Kidney glomerular epithelial cell (primary cell): ENCODE measurements at places on chromosomes 11 and 22.

GRCh38 chr22:35230417-35230816 is 26.9 kb upstream of the HMGXB4 start:
- DNase-seq, result no peak

- peak; percentile 70 for DNase-seq
Observed at GRCh38 chr22:40898850-40899357, 37.0 kb upstream of the DNAJB7 start.

GRCh38 chr22:37370306-37370979 is 56.8 kb downstream of the ELFN2 start:
- DNase-seq, result no peak

- no peak for DNase-seq
Observed at GRCh38 chr11:76788661-76789442, 5.7 kb downstream of the TSKU start.

DNA sequence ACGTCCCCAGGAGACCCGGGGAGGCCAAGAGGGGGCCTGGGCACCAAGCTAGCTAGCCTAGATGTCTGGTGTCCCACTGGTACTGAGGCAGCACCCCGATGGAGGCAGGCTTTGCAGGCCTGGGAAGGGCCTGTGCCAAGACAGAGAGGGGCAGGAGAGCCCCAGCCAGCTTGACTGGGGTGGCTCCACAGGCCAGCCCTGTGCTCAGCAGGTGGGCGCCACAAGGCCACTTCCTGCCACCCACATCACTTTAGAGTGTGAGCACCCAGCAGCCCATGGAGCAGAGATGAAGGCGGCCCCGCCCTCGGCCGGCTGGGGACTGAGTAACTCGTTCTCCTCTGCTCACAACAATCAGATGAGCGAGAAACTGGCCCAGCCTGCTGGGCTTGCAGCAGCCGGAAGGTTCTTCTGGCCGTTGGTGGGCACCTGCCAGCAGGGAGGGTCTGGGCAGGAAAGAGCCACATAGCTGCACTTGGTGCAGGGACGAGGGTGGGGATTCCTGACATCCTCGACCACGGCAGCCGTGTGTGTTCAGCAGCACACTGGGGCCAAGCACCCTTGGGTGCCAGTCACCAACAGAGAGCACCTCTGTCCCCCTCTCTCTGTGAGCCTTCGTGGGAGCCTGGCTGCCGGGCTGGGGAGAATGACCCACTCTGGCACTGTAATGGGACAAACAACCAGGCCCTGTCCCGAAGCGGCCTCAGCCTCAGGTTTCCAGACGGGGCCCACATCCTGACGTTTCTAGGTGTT is 7.6 kb downstream of the OSBPL5 start:
- no peak for DNase-seq

DNA sequence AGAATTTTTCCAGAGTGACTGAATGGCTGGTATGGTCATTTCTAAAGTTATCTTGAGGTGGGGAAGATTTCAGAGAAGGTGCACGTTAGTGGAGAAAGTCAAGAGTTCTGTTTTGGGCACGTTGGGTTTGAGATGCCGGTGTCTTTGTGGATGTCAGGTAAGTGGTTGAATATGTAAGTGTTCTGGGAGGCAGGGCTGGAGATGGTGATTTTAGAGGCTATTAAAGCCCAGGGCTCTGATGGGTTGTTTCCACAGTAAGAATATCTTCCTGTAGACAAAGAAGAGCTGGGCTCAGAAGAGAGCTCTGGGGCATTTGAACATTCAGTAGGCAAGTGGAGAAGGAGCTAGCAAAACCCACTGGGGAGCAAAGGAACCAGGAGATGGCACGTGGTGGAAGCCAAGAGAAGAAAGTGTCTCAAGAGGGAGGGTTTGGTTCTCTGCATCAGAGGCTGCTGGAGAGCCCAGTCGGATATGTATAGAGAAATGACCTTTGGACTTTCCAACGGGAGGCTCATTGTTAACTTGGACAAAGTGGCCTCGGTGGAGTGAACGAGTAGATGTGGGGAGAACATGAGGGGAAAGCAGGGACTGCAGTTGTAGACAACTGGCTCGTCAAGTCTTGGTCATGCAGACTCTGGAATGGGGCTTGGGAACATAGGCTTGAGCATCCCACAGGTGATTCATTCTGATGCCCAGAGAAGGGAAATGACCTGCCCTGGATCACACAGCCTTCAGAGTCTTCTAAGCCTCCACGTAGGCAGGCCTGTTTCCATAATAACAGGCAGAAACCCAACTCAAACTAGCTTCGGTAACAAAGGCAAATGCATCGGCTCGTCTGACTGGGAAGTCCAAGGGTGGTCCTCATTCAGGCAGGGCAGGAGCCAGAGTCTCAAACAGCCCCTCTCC is 98.4 kb upstream of the PARVA start:
- DNase-seq, result no peak

GRCh38 chr22:22870577-22871404 is 16.8 kb upstream of the IGLL5 start:
- no peak for DNase-seq

DNA sequence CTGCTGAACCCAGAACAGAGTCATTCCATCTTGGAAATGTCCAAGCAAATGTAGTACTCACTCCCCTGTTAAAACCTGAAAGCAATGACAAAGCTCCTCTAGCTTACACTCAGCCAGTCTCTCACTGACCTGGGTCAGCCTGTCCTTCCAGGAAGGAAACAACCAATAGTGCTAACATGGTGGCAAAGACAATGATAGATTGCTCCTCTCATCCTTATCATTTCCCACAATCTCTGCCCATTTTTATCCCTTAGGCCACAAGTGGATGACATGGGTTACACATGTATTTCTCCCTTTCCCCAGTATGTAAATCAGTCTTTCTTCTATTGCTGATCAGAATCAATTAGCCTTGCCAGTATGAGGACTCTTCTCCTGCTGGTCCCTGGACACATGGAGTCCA is 154.6 kb upstream of the SESN3 start:
- DNase-seq, result no peak

- no peak for DNase-seq
Observed at GRCh38 chr11:111439901-111440300, 60.8 kb upstream of the POU2AF1 start.

DNA sequence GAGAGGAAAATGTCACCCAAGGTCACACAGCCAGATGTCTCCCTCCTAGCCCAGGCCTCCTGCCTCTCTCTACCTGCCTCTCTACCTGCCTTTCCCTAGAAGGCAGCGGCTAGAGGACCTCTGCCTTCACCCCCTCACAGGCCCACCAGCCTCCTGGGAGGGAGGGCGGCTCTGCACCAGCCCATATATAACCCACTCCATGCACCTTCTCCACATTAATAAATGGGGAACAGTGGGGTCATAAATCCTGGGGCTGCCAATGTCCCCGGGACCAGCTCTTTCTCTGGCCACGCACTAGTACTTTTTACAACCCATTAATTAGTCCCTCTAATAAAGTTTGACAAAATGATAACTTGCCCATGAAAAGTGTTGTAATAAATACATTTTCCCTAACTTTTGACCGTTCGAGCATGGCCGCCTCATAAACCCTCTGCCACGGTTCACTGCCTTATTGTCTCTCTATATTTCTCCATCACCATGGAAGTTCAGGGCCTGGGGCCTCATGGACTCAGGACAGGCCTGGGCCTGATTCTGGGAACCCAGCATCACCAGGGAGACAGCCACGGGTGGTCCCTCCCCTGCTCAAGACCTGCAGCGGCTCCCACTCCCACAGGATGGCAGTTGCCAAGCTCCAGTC is 102.1 kb downstream of the MN1 start:
- no peak for DNase-seq

DNA sequence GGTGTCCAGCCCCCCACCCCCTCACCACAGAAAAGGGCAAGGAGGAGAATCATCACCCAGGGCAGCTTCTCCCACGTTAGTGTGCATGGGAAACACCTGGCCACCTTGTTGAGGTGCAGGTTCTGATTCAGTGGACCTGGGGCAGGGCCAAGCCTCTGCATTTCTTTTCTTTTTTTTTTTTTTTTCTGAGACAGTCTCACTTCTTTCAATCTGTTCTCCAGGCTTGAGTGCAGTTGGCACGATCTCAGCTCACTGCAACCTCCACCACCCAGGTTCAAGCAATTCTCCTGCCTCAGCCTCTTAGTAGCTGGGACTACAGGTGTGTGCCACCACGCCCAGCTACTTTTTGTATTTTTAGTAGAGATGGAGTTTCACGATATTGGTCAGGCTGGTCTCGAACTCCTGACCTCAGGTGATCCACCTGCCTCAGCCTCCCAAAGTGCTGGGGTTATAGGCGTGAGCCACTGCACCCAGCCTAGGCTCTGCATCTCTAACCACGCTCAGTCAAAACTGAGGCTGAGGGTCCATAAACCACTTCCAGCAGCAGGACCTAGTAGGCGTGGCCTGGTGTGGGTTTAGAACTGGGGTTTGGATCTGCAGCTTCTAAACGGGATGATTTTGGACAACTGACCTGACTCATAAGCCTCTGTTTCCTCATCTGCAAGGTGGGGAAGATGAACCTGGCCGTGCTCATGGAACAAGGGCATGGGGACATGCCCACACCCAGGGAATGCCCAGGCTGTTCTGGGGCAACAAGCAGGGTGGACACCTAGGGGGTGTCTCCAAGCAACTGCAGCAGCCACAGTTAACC is 734 bp downstream of the ZP1 start:
- DNase-seq, result no peak

- no peak for DNase-seq
Observed at GRCh38 chr22:21108379-21109115, 62.8 kb downstream of the LRRC74B start.

- DNase-seq, result no peak
Observed at GRCh38 chr11:65187146-65187675, 5.5 kb downstream of the CAPN1 start.

DNA sequence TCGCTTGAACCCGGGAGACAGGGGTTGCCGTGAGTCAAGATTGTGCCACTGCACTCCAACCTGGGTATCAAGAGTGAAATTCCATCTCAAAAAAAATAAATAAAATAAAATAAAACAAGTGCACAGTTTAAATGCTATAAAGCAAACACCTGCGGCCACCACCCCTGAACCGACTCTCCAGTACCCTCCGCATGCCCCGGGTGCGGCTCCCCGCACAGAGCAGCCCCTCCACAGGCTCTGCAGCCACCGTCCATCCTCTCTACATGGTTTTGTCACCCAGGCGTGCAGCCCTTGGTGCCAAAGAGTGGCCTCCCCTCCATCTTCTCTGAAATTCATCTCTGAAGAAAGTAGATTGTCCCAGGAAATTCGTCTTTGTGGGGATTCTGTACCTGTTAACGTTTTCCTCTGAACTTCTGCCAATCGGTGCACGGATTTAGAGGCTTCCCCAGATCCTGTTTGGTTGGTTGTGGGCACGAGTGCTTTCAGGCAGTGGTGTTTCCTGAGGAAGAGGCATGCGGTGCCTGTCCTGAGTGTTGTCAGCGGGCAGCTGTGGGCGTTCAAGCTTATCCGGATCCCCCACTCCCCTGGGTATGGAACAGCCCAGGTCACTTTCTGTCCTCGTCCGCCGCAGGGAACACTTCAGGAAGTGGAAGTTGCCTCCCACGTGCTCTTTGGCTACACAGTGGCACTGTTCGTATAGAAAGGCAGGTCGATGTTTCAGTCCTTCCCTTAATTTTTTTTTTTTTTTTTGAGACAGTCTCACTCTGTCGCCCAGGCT is 4.1 kb downstream of the MIOX start:
- no peak for DNase-seq

GRCh38 chr22:37225481-37225880 is 13.2 kb upstream of the SSTR3 start:
- no peak for DNase-seq

GRCh38 chr11:45133878-45134277 is 12.6 kb upstream of the PRDM11 start:
- no peak for DNase-seq

DNA sequence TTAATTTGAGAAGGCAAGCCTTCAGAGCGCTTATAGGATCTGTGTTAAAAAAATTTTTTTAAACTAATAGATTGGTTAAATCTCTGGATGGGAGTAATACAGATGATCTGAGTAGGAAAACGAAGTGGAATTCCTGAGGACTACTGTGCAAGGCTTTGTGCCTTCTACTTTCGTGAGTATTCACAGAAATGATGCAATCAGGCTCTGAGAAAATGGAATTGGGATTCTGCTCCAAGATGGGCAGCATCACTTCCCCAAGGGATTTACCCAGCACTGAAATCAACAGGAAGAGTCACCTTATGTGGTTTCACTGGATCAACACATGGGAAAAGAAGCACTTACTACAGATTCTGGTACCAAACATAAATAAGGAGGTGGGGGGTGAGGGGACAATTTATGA is 12.5 kb downstream of the KMT5B start:
- no peak for DNase-seq

DNA sequence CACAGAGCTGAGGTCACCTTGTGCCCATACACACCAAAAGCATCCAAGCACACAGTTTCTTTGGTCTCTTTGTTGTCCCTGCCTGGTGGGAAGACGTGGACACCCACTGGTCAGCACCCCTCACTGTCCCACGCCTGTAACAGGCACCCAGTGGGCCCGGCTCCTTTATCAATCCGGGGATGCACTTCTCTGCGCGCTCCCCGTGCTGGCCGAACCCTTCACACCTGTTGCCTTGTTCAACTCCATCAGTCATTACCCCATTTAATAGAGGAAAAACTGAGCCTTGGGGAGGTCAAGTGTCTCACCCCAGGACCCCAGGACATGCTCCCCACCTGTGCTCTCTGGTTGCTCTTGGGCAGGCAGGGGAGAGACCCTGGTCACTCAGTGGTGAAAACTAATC is 49.7 kb upstream of the FGF3 start:
- DNase-seq, result no peak

- no peak for DNase-seq
Observed at GRCh38 chr11:116733043-116733755, 39.6 kb downstream of the BUD13 start.

DNA sequence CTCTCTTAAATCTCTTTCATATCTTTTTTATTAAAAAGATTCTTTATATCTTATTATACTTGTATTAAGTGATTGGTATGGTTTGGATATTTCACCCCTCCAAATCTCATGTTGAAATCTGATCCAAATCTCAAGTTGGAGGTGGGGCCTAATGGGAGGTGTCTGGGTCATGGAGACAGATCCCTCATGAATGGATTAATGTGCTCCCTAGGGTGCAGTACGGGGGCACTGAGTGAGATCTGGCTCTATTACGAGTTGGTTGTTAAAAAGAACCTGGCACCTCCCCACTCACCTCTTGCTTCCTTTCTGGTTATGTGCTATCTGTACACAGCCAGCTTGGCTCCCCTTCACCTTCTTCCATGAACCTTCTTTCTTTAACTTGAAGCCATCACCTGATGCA is 149.6 kb downstream of the CWF19L2 start:
- DNase-seq, result no peak

GRCh38 chr11:71237853-71238252 is 14.5 kb downstream of the SHANK2 start:
- no peak for DNase-seq

GRCh38 chr11:15839061-15839460 is 517.3 kb downstream of the SOX6 start:
- DNase-seq, result no peak
